ENCODE measurements at places on chromosomes 5 and 9.

DNA sequence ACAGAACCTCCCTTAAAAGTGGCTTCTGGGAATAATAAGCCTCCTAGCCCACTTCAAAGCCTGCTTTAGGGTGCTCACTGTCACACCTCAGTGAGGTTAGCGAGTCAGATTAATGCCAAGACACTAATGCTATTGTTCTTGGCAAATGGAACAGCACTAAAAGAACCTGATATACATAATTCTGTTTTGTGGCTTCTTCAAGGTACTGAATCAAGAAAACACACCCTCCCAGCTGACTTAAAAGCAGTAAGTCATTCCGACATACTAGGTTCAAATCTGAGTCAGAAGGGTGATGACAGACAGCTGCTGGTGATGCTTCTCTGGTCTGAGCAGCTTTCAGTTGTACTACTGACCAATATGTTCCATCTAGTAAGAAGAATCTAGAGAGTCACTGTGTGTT lies 121.6 kb downstream of the OXCT1 start:
- DNase-seq, result no peak

GRCh38 chr5:112434641-112435040 lies 15.6 kb upstream of the EPB41L4A start:
- DNase-seq, result no peak

DNA sequence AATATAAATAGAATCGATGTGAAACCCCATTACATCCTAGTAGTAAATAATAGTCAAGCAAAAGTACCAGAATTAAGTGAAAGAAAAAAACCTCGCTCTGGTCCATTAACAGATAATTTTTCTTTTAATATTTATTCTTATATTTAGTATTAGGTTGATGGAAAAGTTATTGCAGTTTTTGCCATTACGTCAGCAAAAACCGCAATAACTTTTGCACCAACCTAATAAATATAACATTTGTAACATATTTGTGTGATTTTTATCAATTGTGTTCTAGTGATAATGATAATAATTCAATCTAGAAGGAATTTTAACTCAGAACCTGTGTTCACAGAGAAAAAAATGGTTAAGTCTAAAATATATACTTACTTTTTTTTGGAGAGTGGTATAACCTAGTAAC lies 16.1 kb downstream of the RORB start:
- no peak for DNase-seq

GRCh38 chr5:66720780-66721179 lies 124.6 kb downstream of the MAST4 start:
- DNase-seq, result no peak

- DNase-seq, result no peak
These were observed 286.4 kb downstream of the GADD45G start for GRCh38 chr9:89891221-89891590.

- peak; percentile 13 for DNase-seq
These were observed 232.6 kb downstream of the MAST4 start for GRCh38 chr5:66828548-66829357.

DNA sequence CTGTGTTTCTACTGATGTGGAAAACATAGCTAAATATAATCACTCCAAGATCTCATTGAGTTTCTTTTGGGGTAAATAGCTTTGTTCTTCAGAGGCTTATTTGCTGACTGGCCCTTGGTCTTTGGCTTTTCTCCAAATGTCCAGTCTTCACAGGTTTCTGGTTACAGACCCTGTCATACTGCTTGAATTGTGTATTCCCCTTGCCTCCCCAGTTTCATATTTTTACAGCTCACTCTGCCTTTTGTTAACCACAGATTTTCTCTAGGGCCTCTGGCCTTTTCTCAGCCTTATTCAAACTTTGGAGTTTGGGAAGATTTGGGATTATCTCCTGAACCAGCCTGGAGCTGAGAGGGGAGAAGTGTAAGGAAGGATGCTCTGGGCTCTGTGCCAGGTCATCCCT lies 23.9 kb downstream of the ISOC1 start:
- DNase-seq, result no peak

GRCh38 chr9:93252116-93252780 lies 68.3 kb downstream of the WNK2 start:
- no peak for DNase-seq

DNA sequence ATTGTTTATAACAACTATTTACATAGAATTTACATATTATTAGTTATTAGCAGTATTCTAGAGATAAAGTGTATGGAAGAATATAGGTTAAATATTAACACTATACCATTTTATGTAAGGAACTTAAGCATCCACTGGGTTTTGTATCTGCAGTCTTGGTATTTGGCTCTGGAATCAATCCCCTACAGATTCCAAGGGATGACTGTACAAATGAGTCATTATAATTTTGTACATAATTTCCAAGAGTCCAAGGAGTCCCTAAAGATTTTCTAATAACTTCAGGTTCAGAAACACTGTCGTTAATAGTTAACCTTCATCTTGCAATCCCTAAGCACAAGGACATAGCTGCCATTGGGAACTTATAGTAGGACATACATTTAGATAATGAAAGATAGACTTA lies 254.8 kb upstream of the PDE4D start:
- DNase-seq, result no peak

- no peak for DNase-seq
These were observed 488.8 kb downstream of the HTR1A start for GRCh38 chr5:63473335-63473967.

GRCh38 chr5:142743592-142744441 lies 26.4 kb upstream of the ARHGAP26 start:
- no peak for DNase-seq

DNA sequence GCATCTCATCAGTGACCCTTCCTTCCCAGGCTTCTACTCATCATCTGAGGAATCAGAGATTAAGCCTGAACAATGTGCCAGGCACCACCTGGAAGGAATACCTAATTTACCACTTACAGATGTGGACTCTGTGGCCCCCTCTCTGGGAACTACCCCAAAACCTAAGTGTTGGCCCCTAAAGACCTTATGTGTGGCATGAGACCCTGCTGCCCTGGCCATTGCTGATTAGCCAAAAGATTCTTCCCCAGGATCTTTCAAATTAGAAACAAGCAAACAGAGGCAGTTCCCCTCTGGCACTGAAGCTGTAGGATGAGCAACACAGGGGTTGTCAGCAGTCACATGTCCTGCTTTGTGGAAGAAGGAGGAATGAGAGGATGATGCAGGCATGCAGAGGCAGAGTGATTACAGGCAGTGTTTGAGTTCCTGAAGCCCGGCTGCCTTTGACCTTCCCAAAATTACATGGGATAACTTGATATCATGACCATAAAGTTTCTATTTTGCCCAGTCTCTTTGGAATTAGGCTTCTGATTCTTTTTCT lies 10.6 kb downstream of the SPINK4 start:
- DNase-seq, result no peak

DNA sequence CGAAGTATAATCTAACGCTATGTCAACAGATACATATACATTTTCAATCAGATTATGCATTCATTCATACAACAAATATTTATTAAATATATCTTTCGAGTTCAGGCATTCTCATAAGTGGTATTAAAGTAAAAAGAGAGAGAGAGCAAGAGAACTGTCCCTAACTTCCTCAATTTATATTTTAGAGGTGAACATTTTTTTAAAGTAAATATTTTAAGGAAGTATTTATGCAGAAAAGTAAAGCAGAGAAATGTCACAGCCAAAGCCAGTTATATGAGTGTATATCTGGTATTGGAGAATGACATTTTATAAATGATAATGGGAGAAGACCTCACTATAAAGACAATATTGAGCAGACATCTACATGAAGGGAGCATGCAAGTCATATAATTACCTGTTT lies 667.3 kb upstream of the CDH9 start:
- no peak for DNase-seq

DNA sequence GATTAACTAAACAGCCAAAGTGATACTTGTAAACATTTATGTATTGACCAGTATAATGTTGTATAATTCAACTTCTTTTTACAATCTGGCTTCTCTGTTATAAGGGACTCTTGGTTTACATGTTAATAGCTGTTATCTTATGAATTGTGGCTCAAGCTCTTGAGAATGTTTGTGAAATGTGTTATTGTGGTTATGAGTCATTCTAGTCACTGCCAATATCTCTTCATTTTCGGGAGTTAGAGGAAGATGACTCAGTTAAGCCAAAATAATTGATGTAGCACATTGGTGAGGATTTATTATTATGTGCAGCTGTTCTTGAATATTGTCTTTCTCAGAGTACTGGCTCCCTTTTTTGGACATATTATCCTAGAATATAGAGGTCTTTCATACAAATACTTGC lies 655.2 kb upstream of the RIOK2 start:
- DNase-seq, result no peak

GRCh38 chr9:110623462-110624025 lies 44.0 kb upstream of the SVEP1 start:
- DNase-seq, result no peak

DNA sequence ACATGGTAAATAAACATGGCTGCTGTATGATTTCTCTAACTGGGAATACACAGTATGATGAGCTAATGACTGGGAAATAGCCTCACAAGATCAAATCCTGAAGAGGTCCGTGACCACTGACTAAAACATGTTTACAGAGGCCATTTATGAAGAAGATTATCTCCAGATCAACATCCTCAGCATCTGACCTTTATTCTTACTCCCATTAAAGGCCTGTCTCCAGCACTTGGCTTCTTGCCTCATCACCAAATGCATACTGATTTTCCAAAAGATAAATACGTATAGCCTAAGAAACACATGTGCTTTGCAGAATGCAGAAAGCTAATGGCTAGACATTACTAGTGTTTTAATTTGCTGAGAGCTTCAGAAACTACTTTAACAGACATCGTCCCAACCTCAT lies 108.0 kb upstream of the TSLP start:
- no peak for DNase-seq

GRCh38 chr5:41951224-41951623 lies 26.1 kb downstream of the FBXO4 start:
- no peak for DNase-seq

DNA sequence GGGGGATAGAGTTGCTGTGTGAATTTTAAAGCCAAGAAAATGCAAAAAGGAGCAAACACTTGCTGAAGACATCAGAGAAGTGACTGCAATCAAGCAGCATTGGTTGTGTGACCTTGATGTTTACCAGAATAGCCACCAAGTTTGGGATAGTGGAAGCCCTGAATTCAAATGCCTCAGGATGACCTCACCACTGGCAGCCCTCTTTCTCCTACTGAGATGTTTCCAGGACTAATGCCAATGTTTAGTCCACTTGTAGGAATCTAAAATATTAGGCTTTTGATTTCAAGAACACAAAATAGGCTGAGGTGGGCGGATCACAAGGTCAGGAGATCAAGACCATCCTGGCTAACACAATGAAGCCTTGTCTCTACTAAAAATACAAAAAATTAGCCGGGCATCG lies 112.2 kb upstream of the NUDT12 start:
- DNase-seq, result no peak

DNA sequence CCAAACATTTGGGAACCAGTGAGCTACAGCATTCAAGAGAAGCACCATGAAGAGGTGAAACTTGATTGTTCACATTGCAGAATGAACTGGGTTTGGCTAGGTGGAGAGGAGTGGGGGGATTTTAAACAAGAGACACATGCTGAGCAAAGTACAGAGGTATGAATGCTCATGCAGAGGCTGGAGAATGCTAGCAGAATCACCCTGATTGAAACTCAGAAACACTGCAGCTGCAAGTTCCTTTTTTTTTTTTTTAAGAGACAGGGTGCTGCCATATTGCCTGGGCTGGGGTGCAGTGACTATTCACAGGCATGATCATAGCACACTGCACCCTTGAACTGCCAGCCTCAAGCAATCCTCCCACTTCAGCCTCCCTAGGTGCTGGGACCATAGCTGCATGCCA lies 35.1 kb downstream of the DENND1A start:
- DNase-seq, result no peak

- DNase-seq, result no peak
These were observed 15.1 kb upstream of the EPB41L4B start for GRCh38 chr9:109335929-109336328.

GRCh38 chr5:173886150-173886549 lies 2.0 kb upstream of the CPEB4 start:
- DNase-seq, result no peak

DNA sequence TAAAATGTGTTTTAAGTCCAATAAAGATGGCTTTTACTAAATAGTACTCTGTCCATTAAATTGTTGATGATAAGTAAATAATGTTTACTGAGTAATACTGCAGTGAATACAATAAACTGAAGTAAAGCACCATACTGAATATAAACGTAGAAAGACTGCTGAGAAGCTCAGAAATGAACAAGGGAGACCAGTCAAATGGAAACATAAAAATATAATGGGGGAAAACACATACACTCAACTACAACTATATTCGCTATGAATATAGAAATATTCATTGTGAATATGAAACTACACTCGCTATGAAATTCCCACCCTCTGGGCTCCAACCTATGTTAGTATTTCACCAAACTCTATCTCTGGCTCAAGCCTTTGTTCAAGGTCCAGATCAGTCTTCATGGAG lies 41.9 kb upstream of the UBQLN1 start:
- DNase-seq, result no peak

DNA sequence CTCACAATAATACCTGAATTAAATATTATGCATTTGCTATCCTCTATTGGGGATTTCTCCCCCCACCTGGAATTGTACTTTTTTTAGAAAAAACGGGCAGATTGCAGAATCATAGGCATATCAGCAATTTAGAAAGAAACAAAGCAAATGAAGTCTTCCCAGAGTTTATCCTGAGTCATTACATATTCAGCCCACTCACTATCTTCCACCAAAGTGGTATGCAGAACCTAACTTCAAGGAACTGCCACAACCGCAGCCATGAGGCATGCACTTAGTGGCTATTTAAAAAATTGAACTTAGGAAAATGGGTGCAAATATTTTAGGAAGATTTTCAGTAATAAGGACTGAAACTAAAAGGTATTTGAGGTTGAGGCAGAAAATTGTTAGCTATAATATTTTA lies 48.6 kb downstream of the UBAP1 start:
- DNase-seq, result no peak

- no peak for DNase-seq
These were observed 16.2 kb upstream of the SHOC1 start for GRCh38 chr9:111810908-111811307.

DNA sequence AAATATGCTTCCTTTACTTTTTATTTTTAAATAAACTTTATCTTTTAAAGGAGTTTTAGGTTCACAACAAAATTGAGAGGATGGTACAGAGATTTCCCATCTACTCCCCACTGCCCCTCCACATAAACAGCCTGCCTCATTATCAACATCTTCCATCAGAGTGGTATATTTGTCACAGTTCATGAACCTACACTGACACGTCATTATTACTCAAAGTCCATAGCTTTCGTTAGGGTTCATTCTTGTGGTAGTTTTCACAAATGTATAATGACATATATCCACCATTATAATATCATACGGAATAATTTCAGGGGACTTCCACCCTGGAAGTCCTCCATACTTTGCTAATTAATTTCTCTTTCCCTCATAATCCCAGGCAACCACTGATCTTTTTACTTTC lies 204.9 kb downstream of the SMARCA2 start:
- no peak for DNase-seq

GRCh38 chr5:164306662-164307061 lies 801.2 kb downstream of the MAT2B start:
- no peak for DNase-seq

Data from naive thymus-derived CD8-positive, alpha-beta T cell (primary cell).